ENCODE measurements at places on chromosomes 7 and 10.

- DNase-seq: no peak
Measured at GRCh38 chr10:110655320-110655719, 11.2 kb downstream of the RBM20 start.

- DNase-seq: no peak
Measured at GRCh38 chr10:656883-657282, 32.6 kb downstream of the DIP2C start.

- no peak for DNase-seq
Measured at GRCh38 chr7:46386428-46387399, 465.6 kb upstream of the IGFBP3 start.

DNA sequence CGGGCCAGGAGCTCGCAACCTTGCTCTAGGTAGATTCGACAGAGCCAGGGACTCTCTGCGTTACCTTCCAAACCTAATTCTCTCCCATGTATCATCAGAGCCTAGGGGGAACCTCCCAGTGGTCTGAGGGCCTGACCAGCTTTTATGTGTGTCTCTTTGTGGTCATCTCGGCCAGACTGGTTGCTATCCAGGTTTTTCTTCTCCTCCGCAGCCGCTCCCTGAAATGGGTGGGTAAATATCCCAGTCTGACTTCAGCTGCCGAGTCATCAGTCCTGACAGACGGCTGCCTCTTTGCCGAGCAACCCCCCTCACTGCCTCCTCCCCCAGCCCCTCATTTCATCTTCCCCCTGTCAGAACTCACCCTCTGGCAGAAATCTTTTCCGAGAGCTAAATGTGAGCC lies 578.1 kb downstream of the LRMDA start:
- no peak for DNase-seq

DNA sequence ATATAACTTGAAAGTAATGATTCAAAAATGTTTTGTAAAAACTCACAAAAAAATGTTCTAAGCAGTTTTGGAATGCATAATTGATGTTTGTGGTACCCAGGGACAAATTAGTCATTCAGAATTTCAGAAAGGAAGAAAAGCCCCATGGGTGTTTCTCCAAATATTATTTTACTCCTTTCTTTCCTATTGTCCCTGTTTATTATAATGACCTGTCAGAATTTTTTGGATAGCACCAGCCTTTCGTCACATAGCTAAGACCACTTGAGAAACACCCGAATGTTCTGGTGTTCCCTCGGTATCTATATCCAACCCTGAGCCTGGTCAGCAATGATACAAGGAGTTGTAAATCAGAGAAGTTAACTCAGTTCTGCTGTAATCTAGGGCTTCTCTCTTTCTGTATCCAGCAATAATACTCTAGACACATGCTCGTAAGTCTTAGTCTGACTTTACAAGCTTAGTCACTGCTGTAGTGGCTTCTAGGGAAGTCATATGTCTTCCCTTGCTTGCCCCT lies 64.8 kb upstream of the MEOX2 start:
- DNase-seq: no peak

- DNase-seq: no peak
Measured at GRCh38 chr7:136138991-136139390, 161.8 kb upstream of the MTPN start.

DNA sequence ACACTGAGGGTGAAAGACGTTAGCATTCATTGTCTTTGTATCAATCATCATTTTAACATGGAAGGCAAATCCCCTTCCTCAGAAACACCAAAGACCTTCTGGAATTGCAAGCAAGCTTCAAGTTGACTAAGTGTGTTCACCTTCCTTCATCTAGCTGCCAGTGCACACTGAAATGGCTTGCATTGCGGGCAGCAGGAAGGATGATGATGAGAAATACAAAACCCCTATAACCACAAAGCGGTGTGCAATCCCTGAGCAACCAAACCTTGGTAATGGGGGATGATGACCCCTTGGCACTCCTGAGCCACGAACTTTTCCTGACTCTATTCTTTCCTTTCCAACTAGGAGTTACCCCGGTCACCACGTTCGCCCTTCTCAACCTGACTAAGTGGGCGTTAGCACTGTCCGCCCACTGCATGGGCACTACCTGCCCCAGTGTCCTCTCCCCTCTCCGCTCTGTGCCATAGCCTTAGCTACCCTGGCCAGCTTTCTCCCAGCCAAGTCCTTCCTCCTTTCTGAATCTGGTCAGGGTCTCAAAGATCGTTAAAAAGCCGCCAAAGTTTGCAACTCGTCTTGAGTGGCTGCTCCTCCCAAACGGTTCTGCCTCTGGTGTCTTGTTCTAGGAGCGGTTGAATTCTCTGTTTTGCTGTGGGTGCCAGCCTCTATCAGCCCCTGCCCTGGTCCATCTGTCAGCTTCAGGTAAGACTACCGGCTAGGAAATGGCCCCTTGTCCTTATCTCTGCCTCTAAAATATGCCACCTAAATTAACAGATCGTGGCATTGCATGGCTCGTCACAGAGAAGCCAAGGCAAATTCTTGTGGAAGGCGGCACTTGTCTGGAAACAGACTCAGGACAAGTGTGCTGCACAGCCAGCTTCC lies 586 bp upstream of the AOC1 start:
- DNase-seq: no peak

GRCh38 chr10:16835228-16835627 lies 18.0 kb upstream of the RSU1 start:
- DNase-seq: no peak

DNA sequence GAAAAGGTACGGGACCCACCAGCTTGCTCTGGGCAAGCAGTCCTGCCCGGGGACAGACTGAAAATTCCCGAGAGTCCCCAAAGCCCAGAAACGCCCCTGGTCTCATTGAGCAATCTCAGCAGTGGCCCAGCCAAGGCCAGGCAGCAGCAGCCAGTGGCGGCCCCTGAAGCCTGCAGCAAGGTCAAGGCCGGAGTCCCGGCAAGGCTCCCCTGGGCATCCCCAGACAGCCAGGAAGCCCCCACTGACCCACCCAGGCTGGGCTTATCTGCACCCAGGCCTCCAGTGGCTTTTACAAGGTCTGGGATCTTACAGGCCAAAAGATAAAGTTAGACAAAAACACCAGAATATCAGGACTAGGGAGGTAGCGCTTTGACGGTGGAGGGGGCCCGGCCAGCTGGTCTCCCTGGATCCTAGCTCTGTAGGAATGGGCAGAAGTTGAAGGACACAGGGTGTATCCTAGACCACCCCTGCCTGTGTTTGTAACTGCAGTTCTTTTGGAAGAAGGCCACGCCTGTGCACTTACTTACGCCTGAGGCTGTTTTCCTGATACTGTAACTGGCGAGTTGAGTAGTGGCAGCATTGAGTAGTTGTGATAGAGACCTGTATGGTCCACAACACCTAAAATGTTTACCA lies 130.5 kb upstream of the NPS start:
- no peak for DNase-seq

- no peak for DNase-seq
Measured at GRCh38 chr10:71700731-71701368, 18.7 kb downstream of the C10orf105 start.

DNA sequence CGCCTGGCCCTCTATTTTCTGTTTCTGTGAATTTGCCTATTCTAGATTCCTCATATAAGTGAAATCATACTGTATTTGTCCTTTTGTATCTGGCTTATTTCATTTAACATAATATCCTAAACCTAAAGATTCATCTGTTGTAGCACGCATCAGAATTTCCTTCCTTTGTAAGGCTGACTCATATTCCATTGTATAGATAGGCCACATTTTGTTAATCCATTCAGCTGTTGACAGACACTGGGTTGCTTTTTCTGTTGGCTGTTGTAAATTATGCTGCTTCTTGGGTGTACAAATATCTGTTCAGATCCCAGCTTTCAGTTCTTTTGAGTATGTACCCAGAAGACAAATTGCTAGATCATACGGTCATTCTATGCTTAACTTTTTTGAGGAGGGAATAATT lies 28.8 kb upstream of the CUL1 start:
- no peak for DNase-seq

Measured in right forelimb (tissue), 1 donor.